Stimulated activated CD4-positive, alpha-beta T cell treated with anti-CD3 and anti-CD28 coated beads, Interleukin-12 subunit alpha, Interleukin-12 subunit beta, amount 100 ng/mL, for 4 hours (primary cell): ENCODE measurements at places on chromosomes 4 and X.

DNA sequence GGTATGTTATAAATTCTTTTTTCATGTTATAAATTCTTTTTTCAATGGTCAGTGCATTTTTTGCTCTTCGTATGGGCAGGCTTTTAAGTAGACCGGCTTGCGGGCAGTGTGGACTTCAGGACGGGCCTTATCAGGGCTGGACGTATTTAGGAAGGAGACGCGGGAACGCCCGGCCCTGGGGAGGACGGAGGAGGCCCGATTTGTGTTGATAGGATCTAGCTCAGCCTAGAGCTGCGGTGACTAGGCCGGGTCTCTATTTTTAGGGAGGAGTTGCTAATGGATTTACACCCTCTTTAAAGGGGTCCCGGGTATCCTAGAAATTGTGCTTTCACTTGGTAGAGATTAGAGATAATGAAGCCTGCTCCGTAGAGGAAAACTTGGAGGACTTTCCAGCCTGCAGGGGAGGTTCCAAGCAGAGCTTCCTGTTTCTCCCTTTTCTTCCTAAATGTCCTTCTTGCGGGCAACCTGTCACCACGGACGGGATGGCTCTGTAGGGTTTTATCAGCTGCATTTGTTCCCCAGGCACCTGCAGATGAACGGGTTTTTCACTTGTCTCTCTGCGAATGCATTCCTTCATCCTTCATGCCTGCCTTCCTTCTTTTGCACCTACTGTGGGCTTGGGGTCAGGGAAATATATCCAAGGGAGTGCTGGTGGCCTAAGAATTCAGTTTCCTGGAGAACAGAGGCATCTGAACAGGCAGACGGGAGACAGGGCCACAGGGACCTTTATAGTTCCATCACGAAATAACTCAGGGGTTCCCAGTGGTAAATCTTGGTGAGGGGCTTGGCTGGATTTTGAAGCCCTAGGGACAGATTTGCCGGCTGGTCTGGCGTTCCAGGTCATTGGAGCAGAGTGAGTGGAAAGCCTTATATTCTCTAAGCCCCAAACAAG lies 1.4 kb downstream of the CD99 start:
- no peak for DNase-seq

DNA sequence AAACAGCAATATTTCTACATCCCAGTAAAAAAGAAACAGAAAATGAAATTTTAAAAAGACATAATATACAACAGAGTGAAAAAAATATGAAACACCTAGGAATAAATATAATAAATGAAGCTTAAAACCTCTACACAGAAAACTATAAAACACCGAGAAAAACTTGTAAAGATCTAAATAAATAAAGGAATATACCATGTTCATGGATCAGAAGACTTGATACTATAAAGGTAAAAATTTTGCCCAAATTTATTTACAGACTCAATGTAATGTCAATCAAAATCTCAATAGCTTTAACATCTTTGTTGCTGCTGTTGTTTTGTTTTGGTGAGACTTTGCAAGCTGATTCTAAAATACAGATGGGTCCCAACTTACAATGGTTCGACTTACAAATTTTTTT lies 5.7 kb downstream of the TBC1D9 start:
- DNase-seq, result no peak

GRCh38 chr4:148116264-148116663 lies 325.9 kb downstream of the NR3C2 start:
- DNase-seq, result no peak

DNA sequence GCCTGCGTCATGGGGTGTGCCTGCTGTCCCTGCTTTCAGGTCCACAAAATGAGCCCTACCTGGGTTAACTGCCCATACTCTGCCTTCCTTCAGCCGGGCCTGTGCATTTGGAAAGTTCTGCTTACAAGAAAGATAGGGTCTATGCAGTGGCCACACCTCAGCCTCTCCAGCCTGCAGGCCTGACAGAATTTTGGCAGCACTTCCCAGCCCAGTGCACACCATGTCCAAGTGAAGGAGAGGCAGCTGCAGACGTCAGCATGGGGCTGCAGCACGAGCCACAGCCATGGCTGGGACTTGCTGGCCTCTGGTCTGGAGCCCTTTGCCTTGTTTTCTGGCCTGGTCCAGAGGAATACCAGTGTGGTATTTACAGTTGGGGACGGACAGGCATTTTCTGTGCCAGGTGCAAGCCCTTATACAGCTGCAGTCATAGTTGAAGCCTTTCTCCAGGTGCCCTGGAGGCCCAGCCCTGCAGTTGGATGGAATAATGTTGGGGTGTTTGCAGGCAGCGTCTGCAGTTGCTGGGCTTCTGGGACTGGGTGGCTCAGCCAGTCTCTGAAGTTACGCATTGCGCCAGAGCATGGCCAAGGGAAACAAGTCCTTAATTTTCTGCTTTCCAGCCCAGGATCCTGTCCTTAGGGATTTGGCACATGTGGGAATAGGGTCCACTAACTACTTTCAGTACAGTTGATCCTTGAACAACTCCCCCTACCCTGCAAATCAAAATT lies 26.2 kb downstream of the JADE1 start:
- no peak for DNase-seq

DNA sequence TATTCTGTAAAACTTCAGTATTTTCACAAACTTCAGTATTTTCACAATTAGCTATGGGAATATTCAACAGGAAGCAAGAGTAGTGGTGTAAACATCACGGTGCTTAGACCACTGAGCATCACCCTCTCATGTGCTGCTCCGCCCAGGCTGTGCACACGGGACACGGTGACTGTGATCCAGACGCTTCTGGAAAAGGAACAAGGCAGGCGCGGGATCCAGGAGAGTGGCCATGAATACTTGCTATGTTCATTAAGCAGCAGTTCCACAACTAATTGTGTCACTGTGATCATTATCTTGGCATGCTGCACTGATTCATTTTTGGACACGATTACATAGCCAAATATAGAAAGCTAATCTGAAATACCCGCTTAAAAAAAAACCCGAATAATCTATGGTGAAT lies 19.6 kb upstream of the FAT1 start:
- DNase-seq, result no peak

DNA sequence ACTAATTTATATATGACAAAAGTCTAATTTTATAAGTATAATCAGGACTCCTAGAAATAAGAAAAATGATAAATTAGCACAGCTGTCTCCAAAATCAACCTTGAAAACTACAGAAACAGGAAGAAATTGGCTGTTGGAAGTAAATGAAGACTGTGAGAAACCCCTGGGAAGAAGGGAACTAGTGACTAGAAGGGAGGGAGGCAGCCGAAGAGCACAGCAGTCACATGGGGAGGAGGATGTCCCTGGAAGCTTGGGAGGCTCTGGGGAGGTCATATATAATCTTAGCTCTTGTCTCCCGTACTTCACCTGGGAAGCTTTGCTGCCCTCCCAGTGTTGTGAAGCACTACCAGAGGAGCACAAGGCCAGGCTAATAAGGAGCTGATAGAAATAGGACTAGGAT lies 8.9 kb upstream of the TMA16 start:
- no peak for DNase-seq

DNA sequence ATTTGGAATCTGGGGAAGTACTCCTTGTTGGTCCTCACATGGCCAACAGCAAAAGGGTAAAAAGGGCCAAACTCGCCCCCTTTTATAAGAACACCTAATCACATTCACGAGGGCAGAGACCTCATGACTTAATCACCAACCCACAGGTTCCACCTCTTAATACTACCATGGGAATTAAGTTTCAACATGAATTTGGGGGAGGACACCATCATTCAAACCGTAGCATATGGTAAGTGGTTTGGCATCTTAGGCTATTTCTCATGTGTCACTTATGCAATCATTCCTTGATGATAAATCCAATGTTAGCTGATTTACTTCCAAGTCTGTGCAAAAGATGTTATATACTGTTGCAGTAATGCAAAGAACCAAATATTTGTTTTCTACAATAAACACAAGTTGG lies 302.9 kb upstream of the FAM241A start:
- DNase-seq, result no peak

- no peak for DNase-seq
Measured at GRCh38 chrX:57821703-57822387, 88.4 kb downstream of the ZXDA start.

GRCh38 chr4:16739997-16740624 lies 158.3 kb downstream of the LDB2 start:
- no peak for DNase-seq

DNA sequence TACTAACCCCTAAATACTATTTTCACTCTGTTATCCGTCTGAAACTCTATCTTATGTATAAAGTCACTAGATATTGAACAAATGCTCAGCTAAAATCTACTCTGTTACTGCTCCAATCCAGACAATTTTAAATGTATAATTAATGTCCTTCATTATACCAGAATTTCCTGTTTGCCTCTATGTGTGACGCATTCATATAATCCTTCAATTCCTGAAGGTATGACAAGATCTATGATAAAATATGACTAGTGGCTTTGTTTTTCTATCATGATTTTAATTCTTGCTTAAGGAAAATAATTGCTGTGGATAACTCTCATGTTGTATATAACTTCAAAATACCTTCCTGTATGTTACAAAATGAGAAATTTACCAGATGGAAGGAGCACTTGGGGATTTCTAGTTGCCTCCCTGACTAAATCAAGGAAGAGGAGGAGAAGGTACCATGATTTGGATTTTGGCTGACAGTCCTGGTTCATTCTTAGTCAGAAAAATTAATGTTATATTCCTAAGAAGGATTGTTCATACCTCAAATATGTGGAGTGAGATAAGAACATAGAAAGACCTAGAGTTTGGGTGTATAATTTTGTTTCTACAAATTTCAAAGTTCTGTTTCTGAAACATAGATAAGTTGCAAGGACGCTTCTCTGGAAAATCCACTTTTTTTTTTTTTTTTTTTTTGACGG lies 4.9 kb downstream of the CXCL6 start:
- DNase-seq, result no peak

GRCh38 chr4:174654634-174655033 lies 132.3 kb upstream of the HPGD start:
- no peak for DNase-seq

DNA sequence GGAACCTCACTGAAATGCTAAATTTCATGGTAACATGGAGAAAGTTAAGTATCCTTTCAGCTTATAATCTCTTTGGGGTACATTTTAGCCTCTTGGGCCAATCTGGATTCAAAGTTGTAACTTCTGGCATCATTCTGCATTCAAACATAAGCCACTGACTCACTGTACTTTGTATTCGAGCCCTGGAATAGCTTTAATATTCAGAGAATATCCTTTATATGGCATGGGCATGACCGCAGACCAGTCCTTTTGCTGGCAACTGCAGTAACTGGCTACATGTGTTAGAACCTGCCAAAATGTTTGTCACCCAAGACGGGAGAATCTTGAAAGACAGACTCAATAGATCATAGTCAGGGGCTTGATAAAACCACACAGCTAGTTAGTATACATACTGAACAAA lies 3.3 kb downstream of the GASK1B start:
- no peak for DNase-seq

GRCh38 chr4:17218786-17219185 lies 293.1 kb downstream of the QDPR start:
- DNase-seq, result no peak

GRCh38 chrX:629230-630006 lies 1.2 kb upstream of the SHOX start:
- no peak for DNase-seq

GRCh38 chr4:2937146-2937857 lies 25.9 kb downstream of the NOP14 start:
- DNase-seq, result no peak

DNA sequence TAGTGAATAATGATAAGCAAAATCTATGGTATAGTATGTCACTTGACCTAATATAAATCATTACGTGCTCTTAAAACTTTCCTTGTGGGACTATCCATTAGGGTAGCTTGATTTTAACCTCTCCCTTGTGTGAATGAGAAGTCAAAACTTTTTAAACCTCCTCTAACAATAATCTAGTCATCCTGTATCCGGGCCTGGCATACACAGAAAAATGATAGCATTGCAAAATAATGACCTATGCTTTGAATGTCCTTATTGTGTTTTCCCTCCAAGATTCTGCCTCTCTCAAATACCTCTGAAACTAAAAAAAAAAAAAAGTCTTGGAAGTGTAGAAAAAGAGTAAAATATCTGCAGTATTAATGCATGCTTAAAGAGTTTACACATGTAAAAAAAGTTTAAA lies 250.0 kb upstream of the NDST3 start:
- DNase-seq, result no peak

DNA sequence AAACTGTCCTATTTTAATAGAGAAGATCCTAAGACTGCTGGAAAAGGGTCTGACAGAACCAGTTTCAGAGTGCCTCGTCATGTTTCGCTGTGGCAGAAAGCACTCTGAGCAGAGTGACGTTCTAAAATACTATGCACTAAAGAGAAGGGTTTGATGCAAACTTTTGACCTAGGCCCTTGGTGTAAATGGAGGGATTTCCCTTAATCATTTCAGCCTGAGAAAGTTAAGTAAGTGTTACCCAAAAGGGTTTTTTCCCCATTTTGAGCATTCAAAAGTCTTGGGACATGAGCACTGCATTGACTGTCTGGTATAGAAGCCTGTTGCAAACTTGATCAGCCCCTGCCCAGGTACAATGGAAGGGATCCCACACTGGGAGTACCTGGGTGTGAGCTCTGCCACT lies 157.5 kb upstream of the ATOH1 start:
- no peak for DNase-seq

DNA sequence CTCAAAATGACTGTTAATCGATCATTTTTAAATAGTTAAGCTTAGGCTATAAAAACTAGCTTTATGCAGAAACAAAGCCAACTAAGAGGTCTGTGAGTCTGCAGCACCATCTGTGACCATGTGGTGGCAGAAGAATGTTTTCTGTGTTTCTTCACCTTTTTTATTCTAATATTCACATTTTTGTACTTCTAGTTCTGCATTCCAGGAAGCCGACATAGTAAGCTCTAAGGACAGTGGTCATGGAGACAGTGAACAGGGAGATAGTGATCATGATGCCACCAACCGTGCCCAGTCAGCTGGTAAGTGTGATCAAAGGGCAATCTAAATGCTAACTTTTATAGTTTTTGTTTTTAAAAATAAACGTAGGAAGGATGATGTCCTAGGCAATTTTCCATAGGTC lies 5.6 kb downstream of the PCDH10 start:
- DNase-seq, result no peak

GRCh38 chr4:110619463-110620247 lies 3.2 kb downstream of the PITX2 start:
- DNase-seq, result no peak

DNA sequence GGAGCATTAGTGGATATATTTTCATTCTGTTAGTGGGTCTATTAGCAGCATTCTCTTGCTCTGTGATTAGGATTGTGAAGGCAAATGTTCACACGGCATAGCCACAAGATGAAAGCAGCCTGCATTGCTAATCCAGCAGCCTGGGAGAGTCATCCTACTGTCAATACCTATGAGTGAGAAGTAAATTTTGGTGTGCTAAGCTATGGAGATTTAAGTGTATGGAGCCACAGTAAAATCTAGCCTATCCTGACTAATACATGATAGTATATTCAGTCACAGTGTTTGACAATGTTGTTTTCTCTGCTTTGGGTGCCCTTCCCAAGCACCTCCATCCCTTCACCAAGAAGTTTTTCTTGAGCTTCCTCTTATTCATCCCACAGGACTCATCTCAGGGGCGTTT lies 47.2 kb upstream of the TMPRSS11F start:
- no peak for DNase-seq

GRCh38 chr4:105305019-105305836 lies 158.6 kb downstream of the TET2 start:
- DNase-seq, result no peak
